ENCODE measurements at places on chromosomes 7 and 10.

- DNase-seq = no peak
Observed at GRCh38 chr7:122689346-122690109, 9.4 kb downstream of the RNF133 start.

- no peak for DNase-seq
Observed at GRCh38 chr7:66036788-66037187, 38.8 kb upstream of the ASL start.

DNA sequence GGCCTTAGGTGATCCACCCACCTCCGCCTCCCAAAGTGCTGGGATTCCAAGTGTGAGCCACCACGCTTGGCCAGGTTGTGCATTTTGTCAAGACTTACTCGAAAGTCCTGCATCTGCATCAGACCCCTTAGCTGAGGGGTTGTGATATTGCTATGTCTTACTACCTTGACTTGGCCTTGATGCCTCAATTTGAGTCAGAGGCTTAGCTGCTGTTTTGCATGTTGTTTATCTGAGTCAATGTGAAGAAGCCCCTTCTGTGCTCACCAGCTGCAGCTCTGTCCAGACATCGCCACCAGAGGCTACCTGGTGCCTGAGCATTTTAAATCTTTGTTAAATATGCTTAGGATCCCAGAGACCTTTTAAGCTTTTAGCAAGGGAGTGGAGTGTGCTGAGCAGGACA, 18.1 kb downstream of the UBE2D4 start:
- no peak for DNase-seq

- no peak for DNase-seq
Observed at GRCh38 chr7:7870555-7870954, 98.0 kb upstream of the GLCCI1 start.

- no peak for DNase-seq
Observed at GRCh38 chr10:102581981-102582580, 62.2 kb upstream of the TRIM8 start.

DNA sequence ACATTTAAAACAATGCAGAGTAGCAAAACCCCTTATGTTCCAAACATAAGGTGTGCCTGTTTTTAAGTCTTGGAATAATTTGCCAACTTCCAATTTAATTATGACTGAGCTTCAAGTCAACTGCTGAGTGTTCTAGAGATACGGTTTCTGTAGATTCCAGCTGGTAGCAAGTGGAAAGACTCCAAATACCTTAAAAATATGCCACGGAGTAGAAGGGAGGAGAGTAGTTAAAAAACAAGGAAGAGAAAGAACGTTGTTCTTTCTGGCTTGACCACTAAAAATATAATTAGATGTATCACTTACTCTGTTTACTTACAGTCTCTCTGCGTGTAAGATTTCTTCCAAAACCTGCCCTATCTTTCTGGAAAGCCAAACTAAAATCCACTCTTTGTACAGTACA, 24.5 kb upstream of the ABLIM1 start:
- no peak for DNase-seq

DNA sequence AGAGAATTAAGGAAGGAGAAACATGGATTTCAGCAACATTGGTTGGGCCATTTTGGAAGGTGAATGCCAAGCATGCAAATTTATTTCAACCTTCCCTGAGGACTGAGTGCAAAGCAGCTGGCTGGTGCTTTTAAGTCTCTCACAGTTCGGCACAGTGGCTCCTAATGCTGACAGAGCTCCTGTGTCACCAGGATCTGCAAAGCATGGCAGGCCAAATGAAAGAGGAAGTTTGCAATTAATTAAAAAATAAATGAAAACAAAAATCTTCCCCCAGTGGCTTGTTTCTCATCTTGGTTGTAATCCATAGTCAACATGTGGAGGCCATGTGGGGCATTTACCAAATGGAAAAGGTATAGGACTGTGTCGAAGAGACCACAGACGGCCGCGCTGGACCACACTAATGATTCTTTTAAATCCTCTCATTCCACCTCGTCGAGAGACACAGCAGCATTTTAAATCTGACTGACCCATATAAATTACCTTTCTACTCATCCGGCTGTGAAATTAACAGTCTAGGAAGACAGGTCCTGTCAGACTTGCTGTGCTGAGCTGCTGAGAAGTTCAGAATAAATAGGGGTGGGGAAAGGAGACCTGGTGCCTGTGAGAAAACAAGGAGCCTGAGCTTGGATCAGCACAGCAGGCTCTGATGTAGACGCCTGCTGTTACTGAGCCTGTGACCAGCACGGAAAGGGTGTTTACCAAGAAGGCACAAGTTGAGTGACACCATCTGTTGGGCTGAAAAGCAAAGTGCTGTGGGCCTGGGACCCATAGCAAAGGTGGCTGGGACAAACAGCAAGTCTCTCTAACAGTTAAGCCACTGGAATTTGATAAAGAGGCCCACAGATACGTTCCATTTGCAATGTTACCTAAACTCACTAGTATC, 136.0 kb upstream of the COL1A2 start:
- DNase-seq = no peak

GRCh38 chr10:7467031-7467667, 56.3 kb upstream of the SFMBT2 start:
- DNase-seq = no peak

- DNase-seq = no peak
Observed at GRCh38 chr10:104908581-104908980, 267.5 kb downstream of the SORCS3 start.

DNA sequence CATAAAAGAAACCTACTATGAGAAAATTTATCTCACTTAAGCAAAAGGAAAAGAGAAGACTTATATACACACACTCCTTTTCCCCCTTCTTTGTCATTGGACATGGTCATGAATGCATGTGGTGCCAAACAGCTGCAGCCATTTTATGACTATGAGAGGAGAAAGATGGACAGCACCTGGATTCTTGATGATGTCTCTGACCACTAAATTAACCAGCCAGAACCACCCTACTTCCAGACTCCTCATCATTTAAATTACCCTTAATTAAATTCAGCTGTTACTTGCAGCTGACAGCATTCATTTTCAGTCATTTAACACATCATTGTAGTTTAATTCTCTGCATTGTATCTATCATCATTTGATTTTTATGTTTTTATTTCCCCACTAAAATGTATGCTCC, 379.0 kb upstream of the HPS1 start:
- no peak for DNase-seq

DNA sequence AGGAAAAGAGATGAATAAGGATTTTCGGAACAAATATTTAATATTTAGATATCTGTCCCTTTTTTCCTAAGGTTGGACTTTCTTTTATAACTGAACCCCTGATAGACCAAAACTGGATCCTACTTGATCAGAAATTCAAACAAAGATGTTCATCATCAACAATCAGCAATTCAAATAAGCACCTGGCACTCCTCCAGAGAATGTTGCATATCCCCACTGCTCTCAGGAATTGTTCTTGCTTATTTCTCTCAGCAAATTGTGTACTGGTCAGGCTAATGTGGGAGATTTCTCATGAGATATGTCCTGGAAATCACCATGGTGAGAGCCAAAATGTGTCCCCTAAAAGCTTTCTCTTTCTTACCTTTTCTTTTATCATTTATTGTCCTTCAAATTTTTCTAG, 40.3 kb upstream of the LHFPL3 start:
- no peak for DNase-seq

DNA sequence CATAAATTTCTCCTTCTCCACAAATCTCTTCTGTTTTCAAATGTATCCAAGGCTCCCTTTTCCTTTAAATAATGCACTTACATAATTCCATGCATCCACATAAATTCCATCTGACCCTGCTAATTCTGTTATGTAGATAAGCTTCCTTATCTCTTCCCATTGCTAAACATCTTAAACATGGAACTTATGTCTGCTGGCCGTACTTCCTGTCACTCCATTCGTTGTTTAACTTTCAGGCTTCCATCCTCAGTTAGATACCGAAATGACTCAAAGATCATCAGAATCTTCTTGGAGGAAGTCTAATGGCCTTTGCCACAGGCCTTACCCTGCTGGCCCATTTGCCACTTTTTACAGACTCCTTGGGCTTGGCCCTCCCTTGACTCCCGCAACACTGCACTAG, 330.9 kb downstream of the GFRA1 start:
- DNase-seq = no peak

- DNase-seq = no peak
Observed at GRCh38 chr7:360454-361100, 70.6 kb downstream of the FOXL3 start.

GRCh38 chr10:124529661-124530214, 68.1 kb downstream of the LHPP start:
- no peak for DNase-seq

- no peak for DNase-seq
Observed at GRCh38 chr10:33861016-33861704, 526.7 kb upstream of the NRP1 start.

DNA sequence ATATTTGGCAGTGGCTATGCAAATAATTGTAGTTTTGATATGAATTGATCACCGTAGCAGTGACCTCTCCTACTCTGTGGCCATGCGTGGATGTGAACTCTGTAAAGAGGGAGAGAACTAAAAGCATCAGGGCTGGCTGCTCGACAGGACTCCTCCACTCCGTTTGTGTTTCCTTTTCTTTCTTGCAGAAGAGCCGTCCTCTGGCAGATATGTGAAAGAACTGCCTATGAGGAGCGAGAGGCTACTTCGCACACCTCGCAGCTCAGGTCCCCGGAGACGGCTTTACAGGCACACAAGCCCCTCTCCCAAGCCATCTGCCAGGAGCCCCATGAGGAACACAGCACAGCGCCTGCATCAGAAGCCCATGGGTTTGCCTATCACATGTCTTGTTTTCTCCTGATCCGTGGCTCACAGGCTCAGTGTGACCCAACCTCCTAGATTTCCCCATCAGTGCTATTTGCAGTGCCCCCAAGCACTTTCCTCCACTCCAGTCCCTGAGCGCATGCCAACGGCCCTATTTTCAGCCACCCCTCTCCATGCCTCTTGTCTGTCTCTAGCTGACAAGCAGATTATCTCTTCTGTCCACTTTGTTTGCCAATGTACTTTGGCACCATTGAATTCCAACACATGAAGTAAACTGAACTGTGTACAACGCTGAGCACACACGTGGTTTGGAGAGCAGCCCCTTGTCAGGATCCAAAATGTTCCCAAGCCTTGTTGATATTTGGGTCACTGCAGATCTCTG, 164.3 kb upstream of the AKR1E2 start:
- DNase-seq = no peak
